Right lobe of liver (tissue), 6 donors: ENCODE measurements at places on chromosomes 2 and 18.

DNA sequence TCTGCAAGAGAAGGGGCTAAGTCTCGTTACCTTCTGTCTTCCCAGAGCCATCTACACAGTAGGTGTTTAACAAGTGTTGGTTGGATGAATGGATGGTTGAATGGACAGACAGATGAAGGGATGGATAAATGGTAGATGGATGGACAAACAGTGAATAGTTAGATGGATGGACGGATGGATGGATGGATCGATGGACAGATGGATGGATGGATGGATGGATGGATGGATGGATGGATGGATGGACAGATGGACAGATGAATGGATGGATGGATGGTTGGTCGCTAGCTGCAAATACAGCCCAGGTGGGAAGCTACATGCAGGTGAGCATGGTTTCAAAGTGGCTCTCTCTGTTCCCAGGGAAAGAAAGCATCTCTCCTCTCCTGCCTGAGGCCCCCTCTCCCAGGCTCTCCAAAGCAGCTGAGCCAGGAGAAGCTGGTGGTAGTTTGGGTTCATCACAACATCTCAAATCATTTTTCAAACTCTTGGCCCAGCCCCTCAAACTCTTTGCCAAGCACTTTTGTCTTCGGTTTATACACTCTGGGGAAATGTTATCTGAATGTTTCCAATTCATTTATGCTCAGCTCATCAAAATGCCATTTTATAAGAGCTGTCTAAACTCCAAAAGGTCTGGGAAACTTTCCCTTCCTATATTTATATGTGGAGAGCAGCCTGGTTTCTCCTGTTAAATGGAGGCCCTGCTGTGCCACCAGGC lies 192.7 kb downstream of the ANAPC1 start:
- DNase-seq: no peak

GRCh38 chr2:3141696-3142095 lies 235.9 kb downstream of the EIPR1 start:
- peak; percentile 16 for DNase-seq

GRCh38 chr18:39635966-39636365 lies 2070.4 kb upstream of the CELF4 start:
- DNase-seq: no peak

DNA sequence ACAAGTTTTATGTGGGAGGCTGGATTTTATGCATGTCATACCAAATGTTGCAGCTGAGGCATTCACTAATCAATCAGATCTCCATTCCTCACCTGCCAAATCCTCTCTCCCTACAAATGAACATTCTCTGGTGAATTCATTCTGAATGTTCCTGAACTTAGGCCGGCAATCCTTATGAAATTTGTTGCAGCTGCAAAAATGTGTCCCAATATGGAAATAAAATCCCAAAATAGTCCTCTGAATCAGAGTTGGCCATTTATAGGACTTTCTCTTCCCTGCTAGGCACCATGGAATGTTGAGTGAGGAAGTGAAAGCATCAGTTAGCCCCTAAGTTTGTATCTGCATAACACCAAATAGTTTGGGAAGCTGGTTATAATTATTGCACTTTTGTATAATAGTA lies 25.6 kb downstream of the GCA start:
- DNase-seq: no peak

GRCh38 chr18:44342946-44343345 lies 337.7 kb upstream of the SETBP1 start:
- no peak for DNase-seq

DNA sequence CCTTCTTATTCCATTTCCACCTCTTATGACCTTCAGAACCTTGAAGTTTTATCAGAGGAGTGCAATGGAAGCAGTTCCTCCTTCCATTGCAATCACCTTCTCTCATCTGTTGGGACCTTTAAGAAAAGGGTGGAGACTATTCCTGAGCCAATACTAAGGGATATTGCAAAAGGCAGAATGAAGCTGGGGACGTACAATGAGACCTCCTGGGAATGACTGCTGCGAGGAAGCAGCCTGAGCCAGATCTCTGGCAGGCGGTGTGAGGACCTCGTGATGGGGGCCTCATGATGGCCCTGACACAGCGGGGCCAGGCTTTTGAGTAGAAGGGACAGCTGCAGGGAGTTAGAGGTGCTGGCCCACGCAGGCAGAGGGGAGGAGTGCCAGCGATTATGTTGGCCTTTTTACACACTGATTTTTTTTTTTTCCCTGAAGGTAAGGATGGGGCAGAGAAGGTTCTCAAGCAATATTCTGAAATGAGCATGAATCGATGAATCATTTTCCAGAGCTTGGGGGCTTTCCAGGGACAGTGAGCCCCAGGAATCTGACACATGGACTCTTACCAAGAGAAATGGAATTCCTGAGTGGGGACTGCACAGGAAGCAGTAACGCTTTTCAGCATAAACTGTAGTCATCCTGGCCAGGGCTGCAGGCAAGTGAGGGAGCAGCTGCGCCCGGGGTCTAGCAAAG lies 40.0 kb upstream of the LAPTM4A start:
- no peak for DNase-seq

DNA sequence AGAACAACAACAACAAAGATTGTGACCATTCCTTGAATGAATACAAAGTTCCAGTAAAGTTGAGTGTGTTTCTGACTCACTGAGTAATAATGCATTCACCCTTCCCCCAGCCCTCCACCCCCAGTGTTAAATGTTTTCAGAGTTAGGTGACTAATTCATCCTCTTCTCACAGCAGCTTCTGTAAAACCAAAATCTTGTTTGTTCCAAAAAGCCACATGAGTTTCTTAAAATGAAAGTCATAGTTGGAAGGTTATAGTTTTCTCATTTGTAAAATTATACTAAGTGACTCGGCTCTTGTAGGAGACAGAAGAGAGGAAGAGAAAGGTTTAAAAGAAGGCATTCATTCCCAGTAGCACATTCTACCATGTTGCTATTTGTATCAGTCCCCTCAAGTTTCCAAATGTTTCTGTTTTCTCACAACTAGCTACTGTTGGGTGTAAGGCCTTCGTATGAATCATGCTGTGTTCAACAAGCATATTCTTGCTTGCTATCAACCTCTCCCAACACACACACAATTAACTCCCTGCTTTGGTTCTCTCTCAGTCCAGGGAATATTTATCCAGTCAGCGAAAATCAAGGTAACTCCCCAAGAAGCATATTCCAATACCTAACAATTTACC lies 75.3 kb downstream of the MBD2 start:
- DNase-seq: no peak

DNA sequence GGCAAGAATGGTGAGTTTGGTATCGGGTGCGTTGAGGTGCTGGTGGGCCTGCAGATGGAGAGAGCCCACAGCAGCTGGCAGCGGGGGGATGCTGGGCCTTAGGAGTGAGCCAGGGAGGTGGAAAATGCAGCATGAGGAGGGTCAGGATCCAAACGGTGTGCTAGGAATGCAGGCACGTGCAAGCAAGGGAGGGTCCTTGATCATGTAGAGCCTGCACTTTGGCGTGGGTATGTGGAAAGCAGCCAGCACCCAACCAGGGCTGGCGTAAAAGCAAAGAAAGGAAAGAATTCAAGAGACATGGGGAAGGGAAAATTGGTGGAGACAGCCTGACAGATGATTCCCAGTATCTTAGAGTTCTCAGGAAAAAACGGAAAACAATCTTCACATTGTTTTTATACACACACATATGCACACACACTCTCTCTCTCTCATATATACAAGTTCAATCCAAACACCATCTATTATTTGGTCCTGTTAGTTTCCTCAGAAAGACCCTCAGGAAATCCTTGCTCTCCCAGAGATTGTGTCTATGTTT lies 46.3 kb downstream of the LTBP1 start:
- no peak for DNase-seq

GRCh38 chr2:170967553-170967952 lies 38.5 kb downstream of the GORASP2 start:
- DNase-seq: no peak

GRCh38 chr2:217878915-217879590 lies 123.7 kb downstream of the TNS1 start:
- DNase-seq: no peak

DNA sequence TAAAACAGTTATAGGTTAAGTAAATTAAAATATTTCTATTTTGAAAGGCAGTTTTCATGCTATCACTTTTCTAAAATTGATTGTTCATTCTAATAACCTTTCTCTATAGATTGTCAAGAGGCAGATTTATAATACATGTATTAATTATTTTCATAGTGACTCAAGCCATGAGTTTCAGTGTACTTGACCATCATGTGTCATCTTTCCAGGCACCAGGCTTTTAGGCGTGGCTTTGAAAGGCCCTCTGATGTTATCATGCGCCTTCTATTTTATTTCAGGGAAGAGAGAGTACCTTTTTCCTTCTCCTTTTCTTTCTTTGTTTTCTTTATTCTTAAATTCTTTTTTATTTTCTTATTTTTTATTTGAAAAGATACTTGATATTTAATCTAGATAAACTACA lies 128.3 kb upstream of the ETAA1 start:
- no peak for DNase-seq

DNA sequence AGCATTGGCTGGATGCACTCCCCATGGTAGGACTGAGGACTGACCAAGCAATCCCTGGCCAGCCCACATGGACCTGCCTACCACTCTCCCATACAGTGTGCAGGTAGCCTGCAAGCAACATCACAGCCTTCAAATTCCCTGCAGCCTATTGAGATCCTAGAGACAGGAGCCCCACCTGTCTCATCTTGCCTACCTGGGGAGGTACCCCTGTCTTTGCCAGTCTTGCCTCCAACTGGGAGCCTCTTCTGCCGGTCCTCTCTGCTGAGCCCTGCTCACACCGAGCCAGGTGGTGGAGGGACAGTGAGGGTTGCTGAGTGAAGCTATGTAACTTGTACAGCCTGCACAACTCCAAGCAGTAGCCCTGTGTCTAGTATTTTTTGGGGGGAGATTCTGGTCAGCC lies 29.9 kb downstream of the TTC32 start:
- no peak for DNase-seq

DNA sequence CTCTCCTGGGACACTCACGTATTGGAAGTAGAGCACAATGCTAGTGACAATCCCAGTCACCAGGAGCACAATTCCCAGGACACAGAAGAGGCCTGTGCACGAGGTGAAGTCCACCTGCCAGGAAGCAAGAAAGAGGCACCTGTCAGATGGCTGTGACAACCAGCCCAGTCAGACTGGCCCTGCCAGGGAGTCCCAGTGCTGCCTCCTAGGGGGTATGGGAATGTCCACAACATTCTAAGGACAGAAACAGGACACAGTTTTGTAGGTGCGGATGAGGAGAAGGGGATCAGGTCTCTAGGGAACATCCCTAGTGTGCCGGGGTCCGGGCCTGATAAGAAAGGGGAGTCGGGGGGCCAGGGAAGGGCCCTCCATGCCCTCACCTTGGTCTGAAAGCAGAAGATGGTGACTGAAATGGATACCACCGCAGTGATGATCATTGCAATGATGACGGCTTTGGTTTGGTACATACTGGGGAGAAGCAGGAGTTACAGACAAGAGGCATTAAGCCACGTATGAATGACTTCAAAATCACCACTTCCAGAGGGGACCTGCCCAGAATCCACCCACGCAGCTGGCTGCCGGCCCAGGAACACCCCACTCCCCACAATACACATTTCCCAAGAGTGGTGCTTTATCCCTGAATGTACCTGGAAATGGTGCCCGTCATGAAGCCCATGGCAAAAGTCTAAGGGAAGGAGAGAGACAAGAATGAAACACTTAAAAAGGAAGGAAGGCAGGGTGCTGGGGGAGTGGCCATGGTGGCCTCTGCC lies 6.9 kb downstream of the PNKD start:
- no peak for DNase-seq

GRCh38 chr2:239780236-239780994 lies 244.7 kb downstream of the NDUFA10 start:
- peak; percentile 39 for DNase-seq

DNA sequence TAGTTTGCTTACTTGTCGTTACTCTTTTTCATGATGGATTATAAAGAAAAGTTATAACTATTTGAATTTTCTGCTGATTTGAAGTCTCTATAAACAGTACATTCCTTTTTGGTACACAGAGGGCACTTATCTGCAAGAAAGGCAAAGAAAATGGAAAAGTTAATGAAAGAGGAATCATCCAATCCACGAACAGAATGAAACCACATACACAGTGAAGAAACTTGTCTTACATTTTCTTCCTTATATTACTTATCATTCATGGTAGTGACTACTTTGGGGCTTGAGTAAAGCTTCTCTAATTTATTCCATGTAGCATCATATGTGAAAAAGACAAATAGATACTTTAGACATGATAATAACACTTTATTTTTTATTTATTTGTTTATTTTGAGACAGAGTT lies 14.8 kb upstream of the ACTR3 start:
- DNase-seq: no peak

DNA sequence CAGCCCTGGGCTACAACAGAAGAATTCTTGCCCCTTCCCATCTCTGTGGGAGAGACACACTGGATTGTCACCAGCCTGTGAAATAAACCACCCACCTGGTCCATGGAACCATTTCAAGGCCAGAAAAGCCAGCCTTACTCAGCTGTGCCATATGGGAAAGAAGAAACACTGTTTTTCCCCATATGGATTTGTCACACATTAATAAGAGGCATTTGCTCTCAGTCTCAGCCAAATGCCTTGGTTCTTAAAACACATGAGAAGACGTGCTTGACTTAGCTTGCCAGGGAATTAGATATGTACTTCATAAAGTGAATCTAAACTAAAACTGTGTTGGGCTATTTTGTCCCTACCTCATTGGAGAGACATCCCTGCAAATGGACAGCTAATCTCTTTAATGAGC lies 308.6 kb upstream of the TNP1 start:
- no peak for DNase-seq

DNA sequence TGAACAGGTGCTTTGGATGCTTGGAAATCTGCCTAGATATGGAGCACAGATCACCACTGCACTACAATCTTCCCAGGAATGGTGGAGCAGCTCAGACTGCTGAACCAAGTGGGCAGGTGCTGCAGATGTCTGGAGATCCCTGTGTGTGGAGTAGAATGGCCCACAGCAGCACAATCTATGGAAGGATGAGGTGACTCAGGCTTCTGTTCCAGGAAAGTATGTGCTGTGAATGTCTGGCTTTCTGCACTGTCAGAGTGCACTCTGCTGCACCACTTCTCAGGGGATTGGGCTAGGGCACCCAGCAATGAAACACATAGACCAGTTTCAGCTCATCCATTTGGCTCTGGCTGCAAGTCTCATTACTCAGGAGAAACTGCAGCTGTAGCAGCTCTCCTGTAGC lies 865.4 kb upstream of the NXPH2 start:
- DNase-seq: no peak

GRCh38 chr2:134246154-134246874 lies 7.6 kb upstream of the MGAT5 start:
- no peak for DNase-seq

DNA sequence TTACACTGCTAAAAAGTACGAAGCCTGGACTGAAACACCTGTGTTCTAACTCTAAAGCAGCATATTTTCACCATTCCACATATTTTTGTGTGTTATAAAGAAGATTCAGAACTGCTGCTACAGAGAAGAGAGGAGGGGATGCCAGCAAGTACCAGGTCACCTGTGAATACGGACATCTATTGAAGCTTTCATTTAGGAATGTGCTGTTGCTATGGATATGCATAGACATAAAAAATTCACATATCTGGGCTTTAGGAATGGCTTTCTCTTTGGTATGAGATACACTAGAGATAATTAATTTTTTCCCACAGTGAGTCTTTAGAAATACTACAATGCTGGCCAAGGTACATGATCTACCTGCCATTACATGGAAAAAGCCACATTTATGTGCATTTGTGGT lies 238.5 kb downstream of the WDR7 start:
- DNase-seq: no peak
